ENCODE measurements at places on chromosomes 6 and 20.

DNA sequence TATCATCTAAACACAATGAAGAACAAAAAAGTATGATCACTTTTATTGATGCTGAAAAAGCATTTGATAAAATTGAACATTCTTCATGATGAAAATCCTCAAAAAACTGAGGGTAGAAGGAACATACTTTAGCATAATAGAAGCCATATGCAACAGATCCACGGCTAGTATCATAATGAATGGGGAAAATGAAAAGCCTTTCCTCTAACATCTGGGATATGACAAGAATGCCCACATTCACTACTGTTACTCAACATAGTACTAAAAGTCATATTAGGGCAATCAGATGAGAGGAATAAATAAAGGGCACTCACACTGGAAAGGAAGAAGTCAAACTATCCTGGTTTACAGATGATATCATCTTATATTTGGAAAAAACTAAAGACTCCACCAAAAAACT, 256.6 kb downstream of the RFPL4B start:
- DNase-seq, result no peak

DNA sequence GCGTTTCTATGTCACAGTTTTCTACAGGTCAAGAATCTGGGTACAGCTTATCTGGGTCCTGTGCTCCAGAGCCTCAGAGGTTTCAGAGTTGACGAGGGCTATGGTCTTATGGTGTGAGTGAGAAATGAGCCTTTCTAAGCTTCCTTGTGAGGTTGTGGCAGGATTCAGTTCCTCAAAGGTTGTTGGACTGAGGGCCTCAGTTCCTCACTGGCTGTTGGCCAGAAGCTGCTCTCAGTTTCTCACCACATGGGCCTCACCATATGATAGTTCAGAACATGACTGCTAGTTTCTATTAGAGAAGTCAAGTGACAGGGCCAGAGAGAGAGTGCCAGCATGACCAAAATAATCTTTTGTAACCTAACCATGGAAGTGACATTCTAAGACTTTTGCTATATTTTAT, 96.1 kb downstream of the NUS1 start:
- DNase-seq, result no peak

- DNase-seq, result peak; percentile 63
Measured at GRCh38 chr6:45714741-45715507, 300.7 kb downstream of the CLIC5 start.

DNA sequence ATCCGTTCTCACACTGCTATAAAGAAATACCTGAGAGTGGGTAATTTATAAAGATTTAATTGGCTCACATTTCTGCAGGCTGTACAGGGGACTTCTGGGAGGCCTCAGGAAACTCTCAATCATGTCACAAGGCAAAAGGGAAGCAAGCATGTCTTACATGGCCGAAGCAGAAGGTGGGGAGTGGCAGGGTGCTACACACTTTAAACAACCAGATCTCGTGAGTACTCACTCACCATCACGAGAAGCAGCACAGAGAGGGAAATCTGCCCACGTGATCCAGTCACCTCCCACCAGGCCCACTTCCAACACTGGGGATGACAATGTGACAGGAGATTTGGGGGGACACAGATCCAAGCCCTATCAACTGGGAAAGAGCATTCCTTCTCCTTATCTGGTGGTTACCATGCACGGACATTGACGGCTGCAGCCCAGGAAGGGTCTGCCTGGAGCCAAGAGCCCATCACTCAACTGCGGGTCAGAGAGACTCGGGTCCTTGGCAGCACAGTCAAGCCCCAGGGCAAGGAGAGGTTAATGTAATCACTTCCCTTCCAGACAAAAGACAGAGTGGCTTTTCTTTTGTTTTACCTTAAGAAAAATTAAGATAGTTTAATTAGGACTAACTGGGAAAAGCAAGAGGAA, 112.3 kb upstream of the CST7 start:
- DNase-seq, result no peak

DNA sequence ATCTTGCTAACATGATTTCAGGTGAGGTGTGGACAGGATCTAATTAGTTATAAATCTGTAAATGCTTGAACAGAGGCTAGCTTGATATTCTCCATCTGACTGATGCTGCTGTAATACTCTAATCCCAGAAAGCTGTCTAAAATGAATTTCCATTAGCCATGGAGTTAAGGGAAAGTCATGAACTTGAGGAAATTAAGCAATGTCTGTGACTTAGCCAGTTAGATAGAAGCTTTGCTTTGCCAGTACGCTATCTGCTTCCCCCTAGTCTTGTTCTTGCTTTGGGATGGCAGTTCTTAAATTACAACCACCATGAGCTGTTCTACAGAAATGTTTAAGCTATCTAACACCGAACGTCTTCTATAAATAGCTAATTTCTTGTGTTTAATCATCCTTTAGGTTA, 195.7 kb downstream of the PRL start:
- no peak for DNase-seq

Measured in germinal center (tissue), 1 donor.